ENCODE measurements at places on chromosomes 1 and 21.

DNA sequence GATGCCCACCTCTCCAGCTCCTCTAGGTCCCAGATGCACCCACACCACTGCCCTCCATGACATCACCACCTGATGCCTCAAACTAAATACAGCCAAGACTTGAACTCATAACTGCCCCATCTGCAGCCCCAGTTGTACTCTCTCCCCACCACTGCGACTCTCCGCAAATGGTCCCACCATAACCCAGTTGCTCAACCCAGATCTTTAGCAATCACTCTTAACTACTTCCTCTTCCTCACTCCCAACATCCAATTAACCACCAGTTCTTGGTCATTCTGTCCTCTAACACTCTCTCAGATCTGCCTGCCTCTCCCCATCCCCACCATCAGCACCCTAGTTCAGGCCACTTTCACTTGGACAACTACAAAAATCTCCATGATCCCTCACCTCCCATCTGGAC is 36.8 kb upstream of the PLA2G2C start:
- no peak for DNase-seq

DNA sequence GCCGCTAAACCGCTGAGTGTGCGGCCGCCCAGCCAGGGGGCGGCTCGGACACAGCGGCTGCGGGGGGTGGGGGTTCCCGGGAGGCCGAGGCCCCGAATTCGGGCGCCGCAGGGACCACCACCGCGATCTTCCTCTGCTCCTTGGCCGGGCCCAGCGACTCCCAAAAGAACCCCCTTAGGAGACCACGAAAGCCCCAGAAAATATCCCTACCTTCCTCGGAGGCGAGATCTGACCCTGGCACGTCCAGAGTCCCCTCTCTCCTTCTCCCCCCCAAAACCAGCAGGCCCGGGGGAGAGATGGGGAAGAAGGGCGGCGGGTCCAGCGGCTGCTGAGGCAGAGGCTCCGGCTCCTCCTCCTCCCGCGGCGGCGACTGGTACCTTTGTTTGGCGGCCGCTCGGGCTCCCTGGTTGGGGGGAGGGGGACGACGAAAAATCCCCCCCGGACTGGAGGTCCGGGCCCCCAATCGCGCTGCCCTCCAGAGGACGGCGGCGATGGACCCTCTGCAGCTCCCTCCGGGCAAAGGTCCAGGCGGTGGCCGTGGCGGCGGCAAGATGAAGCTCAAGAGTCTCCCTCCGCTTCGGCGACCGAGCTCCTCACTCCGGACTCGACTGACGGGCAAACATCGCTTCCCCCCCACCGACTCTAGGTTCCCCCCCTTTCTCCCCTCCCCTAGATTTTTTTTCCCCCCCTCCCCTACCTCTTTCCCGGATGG is at the start of gene ARID4B:
Gene ARID4B, minus strand, starts transcription at position 621 of the 712 bp plus-strand sequence. CDS start 1,260 bp downstream, outside the sequence.
- no peak for DNase-seq

DNA sequence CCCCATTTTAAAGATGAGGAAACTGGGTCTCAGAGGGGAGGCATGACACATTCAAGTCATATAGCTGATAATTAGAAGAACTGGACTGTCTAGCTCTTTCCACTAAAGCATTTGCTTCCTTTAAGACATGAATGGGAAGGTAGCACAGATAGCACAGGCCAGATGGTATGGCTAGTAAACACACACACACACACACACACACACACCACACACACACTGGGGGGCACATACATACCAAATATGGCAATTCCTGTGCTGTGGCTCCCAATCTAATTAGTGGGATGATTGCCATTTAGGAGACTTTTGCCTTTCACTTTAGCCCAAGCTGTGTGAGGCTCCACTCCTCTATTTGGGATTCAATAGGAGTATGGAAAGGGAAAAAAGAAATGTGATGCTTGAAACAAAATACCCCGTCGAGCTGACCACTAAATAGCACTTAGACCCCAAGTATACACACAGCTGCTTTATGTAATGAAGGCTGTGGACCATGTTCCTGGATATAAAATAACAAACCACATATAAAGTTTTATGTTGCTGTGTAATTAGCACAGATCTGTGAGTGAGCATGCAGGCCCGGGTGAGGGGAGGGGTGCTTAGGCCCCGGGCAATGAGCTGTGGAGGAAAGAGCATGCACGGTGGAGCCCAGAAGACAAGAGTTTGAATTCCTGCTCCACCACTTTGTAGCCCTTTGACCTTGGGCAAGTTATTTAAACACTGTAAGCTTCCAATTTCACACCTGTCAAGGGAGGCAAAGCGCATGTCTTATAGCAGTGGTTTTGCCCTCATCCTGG is 6.8 kb upstream of the TRABD2B start:
- DNase-seq: no peak

DNA sequence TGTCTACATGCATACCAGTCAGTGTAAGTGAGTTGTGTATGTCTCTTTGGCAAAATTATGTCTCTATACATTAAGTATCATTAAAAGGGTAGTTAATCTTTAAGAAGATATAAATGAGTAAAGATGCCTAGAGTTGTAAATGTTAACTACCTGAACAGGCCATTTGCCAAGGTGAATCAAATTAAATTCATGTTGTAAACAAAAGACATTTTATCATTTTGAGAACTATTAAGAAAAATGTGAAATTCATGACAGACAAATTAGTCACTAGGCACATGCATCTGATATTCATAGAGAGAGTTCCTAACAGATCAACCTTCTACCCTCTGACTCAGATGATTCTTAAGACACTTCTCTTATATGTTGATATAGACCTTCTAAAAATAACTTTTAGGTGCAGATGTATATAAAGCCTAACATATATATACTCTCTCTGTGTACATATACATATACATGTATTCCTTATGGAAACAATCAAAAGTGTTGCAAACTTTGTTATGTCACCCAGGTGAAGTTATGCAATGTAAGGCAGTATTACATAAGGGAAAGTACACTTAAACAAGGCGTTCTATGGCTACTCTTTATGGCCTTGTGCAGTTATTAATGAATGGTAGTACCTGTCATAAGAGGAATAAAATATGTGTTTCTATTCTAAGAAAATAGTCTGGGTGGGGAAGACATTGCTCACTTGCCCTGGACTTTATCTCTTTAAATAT is at the start of gene TMPRSS15:
Gene TMPRSS15, minus strand, starts transcription at position 51 of the 716 bp plus-strand sequence. CDS start 163 bp downstream, outside the sequence.
- DNase-seq: no peak

DNA sequence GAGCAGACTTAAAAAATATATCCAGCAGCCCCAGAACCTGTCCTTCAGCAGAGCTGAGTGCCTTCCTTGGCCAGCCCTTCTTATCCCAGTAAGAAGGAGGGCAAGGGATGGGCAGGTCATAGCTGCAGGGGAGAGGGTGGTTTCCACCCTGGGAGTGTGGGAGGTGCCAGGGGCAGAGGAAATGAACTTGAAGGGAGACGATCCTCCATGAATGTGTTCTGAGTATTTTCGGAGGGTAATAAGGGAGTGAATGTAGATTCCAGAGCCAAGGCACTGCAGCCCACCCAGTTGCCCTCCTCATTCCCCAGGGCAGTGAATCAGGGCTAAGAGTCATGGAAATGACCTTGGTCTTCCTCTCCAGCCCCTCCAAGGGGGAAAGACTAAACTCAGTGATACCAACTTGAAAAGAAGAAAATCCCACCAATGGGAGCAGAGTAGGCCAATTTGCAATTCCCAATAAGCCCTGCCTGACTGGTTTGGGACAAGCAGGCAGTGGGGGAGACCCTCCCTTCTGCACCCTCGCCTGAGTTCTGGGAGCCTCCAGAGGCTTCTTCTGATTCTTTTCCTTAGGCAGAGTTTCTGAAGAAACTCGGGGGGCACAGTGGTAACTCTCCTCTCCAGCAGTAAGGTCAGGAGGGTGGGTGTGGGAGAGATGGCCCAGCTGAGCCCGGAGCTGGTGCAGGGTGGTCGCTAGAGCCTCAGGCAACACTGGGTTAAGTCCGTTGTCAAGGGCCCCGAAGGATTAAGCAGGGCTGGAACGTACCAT is 4.2 kb downstream of the MYOG start:
- DNase-seq: no peak

- DNase-seq: no peak
These were observed 9.8 kb downstream of the COL8A2 start for GRCh38 chr1:36115200-36115669.

- DNase-seq: no peak
These were observed 23.7 kb downstream of the UCK2 start for GRCh38 chr1:165851034-165851658.

DNA sequence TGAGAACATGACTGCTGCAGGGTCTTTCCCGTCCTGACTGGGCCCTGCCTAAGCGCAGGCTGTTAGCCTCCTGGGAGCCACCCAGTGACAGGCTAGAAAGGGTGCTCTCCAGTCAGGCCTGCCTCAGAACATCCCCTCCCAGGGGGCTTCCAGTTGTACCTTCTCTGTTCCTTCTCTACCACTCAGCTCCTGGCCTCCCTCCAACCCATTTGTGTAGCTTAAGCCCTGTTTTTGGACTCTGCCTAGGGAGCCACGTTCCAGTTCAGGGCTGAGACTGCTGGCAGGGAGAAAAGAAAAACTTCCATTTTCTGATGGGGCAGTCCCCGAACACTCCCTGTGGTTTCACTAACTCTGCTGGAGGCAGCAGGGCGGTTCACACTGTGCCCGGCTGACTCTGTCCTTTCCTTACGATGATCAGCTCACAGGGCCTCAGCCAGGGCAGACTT is 15.3 kb upstream of the POU3F1 start:
- DNase-seq: no peak

GRCh38 chr1:53627666-53628065 is 111.3 kb downstream of the GLIS1 start:
- DNase-seq: no peak

GRCh38 chr21:25913479-25913878 is 178.7 kb downstream of the GABPA start:
- no peak for DNase-seq

GRCh38 chr1:31735571-31735970 is 28.6 kb downstream of the ADGRB2 start:
- no peak for DNase-seq
